ENCODE measurements at places on chromosomes 3 and 15.

DNA sequence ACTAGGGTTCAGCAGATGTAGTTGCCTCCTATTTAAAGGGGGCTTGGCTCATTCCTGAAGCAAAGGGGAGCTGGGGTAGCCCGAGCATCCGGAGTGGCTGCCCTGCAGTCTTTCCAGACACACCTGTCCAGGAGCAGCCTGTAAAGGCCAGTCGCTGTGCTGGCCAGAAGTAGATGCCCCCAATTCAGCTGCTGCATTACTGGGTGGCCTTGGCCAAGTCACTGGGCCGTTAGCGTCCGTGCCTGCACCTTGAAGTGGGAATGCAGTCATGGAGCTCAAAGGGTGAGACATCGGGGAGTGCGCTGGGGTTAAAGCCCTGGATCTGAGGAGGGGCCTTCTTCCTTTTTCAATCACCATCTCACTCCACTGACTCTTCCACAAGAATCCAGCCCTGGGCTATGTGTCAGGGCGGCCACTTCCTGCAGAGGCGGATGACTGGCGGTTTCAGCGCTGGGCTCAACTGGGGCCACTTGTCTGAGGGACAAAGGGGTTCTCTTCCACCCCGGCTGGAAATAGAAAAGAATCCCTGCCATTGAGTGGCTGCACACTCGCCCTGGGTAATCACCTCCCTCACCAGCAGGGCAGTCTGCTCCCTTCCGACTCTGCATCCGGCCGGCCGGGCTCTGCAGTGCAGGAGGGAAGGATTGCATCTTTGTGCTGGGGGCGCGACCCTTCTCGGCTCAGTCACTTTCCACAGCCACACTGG lies 11.8 kb downstream of the ALDH1A3 start:
- no peak for DNase-seq

DNA sequence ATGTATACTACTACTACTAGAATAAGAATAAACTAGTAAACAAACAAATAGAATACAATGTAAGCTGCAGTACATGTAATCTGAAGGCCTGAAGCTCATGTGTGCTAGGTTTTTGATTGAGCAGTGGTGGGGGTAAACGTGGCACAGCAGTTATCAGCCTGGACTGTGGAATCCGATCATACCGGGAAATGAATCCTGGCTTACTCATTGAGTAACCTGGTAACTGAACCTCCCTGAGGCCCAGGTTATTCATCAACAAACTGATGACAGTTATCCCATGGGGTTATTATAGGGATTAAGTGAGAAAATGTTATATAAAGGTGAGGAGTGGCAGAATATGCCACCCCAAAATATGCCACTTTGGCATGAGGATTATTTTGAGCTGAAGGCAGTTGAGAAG lies 339.1 kb downstream of the FHIT start:
- DNase-seq: no peak

GRCh38 chr3:133137042-133137996 lies 99.1 kb downstream of the TMEM108 start:
- no peak for DNase-seq

GRCh38 chr3:64546856-64547255 lies 140.9 kb downstream of the ADAMTS9 start:
- DNase-seq: no peak

DNA sequence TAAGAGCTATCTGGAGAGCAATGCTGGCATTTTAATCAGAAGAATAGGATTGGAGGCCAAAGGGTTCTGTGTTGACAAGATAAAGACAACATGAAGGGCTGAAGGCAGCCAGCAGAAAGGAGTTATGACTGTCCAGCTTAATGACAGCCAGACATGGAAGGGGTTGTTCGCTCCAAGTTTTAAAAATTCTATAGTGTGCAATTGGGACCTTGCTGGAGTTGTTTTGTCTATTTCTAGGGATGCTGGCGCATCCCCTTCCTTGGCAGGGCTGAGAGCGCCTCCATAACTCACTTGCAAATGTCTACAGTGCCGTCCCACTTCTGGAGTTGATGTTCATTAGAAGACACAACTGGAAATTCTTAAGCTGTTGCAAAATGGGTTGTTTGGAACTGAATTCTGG lies 200.7 kb downstream of the TLE3 start:
- DNase-seq: no peak

DNA sequence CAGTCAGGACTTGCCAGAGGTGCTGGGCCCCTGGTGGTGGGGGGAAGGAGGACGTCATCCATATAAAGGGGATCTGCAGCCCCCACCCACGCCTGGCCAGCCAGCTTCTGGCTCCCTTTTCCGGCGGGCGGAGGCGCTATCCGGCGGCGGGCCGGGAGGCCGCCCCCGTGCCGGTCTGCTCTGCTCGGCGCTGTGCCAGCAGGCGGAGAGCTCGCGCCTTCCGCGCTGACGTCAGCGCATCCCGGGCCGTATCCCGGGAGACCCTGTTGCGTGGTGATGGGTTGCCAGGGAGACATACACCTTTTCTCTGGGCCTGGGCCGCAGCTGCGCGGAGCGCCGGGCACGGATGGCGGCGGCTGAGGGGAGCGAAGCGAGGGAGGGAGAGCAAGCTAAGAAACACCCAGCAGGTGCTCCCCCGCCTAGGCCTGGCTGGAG lies 1.1 kb downstream of the FAM131A start:
- peak; percentile 88 for DNase-seq

- DNase-seq: no peak
These were observed 588.3 kb upstream of the NAALADL2 start for GRCh38 chr3:174270841-174271240.

DNA sequence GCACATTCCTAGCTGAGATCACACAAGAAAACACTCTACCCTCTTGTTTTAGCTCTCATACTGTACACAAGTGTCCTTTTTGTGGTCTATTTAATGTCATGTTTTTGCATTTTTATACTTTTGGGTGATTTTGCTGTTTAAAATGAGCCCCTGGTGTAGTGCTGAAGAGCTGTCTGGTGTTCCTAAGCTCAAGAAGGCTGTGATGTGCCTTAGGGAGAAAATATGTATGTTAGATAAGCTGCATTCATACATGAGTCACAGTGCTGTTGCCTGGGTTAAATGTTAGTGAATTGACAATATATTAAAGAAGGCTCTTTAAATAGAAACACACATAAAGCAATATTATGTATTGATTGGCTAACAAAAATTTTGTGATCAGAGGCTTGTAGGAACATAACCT lies 387.4 kb upstream of the C2CD4B start:
- DNase-seq: no peak

Measured in Right ventricle myocardium superior (tissue), 1 donor.